ENCODE measurements at places on chromosomes 5 and 9.

- no peak for DNase-seq
Observed at GRCh38 chr5:124599028-124599973, 147.1 kb downstream of the ZNF608 start.

GRCh38 chr5:168960497-168960896, 340.4 kb downstream of the SLIT3 start:
- DNase-seq: no peak

DNA sequence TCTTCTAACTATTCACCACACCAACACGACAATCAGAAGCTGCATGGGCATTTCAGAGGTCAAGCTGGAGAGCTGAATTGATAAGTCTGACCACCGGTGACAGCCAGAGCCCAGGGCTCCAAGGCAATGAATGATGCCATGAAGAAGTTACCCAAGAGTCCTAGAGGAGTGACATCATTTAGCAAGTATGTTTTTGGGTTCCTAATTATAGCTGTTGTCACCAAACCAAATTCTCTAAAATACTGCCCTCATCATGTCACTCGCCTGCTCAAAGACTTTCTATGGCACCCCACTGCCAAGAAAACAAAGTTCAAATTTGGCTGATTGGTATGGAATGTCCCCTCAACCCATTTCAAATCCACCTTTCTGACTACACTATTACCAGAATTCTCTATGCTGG, 235.1 kb downstream of the SPOCK1 start:
- no peak for DNase-seq

- no peak for DNase-seq
Observed at GRCh38 chr5:54834121-54834842, 151.1 kb downstream of the ESM1 start.
